ENCODE measurements at places on chromosomes 4 and X.

DNA sequence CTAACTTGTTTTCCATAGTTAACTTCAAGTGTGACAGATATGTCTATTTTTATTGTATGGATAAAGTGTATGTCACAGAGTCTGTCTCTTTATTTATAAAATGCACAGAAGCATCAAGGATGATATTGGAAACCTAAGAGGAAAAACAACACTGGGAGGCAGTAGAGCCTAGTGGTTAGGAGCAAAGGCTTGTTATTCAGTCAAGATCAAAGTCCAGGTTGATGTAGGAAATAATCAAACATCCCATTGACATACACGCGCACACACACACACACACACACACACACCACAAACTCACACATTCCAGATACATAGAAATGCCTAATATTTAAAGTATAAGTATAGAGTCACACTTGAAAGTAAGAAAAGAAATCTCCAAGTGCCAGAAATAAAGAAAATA is 206.8 kb downstream of the CHRDL1 start:
- DNase-seq, result no peak

DNA sequence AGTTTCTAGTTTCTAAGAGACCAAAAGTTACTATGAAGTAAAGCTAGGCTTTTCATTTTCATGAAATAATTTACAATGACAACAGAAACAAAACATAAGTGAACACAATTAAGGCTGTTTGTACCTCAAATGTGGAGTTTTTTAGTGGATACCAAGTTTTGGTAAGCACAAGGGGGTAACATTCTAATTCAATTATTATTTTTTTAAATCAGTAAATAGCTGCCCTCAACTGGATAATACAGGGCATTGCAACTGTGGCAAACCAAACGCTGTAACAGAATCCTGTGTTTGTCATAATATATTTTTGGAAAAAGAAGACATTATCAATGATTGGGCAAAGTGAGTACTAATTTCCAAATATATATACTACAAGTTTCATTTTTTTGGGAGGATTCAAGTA is 150.3 kb downstream of the FBXW7 start:
- no peak for DNase-seq

DNA sequence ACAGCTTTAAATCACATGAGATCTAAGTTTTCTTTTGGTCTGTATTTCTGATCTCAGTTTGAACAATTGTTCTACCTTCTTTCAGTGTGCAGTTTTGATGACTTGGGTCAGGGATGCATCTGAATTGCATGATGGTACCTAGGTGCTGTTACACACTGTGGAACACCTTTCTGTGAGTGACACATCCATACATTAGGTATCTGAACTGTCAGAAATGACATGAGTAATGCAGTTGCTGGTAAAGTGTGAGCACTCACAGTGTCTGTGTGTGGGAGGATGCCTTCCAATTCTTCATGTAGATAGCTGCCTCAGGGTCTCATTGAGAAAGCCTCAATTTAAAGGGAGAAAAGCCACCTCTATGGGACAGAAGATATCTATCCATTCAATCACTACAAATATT is 411.9 kb downstream of the PPARGC1A start:
- DNase-seq, result no peak

- DNase-seq, result no peak
These were observed 196.8 kb upstream of the FAT1 start for GRCh38 chr4:186920483-186920882.

GRCh38 chr4:126957556-126957955 is 675.2 kb upstream of the INTU start:
- DNase-seq, result no peak

GRCh38 chrX:72101597-72102037 is 30.1 kb downstream of the RTL5 start:
- DNase-seq, result no peak

Measured in stimulated activated CD8-positive, alpha-beta memory T cell treated with anti-CD3 and anti-CD28 coated beads, Interleukin-7, amount 100 ng/mL, for 48 hours (primary cell).